ENCODE measurements at places on chromosomes 16 and 17.

- no peak for DNase-seq
Measured at GRCh38 chr17:17757956-17758845, 76.9 kb downstream of the RAI1 start.

DNA sequence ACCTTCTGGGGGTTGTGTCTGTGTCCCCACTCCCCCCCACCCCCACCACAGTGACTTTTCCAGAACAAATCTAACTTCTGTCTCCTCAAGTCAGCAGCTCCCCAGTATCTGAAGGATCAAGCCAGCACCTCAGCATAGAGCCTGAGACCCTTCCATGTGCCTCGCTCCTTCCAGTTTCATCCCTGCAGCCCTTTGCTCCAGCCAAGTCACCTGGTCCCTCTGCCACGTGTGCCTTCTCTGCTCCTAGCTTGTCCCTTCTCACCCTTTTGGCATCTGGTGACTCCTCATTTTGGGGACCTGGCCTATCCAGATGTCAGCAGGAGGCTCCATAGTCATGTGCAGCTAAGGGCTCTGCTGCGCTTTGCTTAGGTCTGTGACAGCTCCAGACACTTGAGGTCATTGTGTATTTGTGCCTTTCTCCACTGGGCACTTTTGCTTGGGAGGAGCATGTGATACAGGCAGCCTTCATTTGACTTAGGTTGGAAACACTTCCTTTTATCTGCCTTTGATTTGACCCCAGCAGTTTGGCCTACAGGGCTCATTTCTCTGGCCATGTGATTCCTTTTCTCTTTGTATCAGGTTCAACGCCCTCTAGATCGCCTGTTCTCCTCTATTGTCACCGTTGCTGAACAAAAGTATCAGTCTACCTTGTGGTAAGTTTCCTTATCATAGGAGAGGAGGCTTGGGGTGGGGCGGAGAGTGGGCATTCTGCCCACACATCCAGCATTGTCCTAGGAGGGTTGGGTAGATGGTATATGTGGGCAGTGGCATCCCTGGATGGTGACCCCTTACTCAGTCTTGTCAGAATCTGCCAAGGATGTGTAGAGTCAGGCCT lies 7.1 kb upstream of the NFATC3 start:
- no peak for DNase-seq

DNA sequence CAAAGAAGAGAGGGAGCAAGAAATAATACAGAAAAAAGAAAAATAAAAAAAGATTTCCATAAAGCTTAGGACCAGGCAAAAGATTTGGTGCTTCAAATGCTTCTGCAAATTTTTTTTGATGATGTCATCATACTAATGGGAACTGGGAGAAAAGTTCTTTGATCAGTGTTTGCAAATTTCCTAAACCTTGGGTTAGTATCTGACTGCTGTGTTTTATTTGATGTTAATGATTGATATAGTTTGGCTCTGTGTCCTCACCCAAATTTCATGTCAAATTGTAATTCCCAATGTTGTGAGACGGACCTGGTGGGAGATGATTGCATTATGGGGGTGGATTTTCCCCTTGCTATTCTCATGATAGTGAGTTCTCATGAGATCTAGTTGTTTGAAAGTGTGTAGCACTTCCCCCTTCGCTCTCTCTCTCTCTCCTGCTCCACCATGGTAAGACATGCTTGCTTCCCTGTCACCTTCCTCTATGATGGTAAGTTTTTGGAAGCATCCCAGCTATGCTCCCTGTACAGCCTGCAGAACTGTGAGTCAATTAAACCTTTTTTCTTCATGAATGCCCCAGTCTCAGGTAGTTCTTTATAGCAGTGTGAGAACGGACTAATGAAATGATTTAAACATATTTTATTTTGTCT lies 72.6 kb downstream of the TMEM100 start:
- no peak for DNase-seq

DNA sequence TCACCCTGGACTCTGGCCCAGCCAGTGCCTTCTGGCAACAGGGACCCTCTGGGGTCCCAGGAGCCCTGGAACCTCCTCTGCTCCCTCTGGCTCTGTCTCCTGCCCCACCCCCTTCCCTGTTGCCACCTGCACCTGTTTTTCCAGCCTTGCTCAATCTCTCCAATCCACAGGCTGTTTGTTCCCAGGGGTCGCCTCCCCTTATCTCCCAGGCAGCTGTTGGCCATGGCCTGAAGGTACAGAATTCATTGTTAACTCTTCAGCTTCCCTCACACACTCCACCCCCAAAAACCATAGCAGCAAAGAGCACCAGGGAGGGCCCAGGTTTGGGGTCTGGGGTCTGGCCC lies 39.3 kb upstream of the TOB1 start:
- no peak for DNase-seq

DNA sequence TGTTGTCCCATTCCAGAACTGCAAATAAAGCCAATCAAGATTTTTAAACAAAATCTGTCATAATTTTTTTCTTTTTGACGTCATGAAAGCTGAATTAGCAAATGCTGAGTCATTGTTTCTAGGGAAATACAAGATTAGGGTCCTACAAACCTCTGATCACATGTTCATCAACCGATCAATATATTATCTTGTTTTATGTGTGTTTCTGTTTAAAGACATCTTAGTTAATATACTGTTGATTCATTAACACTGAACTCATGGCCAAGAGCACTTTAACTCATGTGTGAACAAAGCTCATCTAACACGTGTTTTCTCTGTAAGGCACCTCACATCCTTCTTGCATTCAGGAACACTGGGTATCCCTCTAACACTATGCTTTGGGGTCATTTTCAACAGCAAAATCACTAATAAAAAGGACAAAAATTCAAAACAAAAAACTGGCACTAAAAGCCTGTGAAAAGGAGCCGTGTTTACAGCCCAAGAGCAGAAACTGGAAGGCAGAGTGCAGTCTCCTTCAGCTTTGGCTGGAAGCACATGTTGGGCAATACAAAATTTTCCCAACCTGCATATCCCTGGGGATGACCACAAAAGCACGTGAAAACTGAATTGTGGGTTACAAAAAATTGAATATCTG lies 102.5 kb downstream of the PARN start:
- no peak for DNase-seq

GRCh38 chr16:15548482-15548891 lies 94.5 kb downstream of the MARF1 start:
- no peak for DNase-seq

DNA sequence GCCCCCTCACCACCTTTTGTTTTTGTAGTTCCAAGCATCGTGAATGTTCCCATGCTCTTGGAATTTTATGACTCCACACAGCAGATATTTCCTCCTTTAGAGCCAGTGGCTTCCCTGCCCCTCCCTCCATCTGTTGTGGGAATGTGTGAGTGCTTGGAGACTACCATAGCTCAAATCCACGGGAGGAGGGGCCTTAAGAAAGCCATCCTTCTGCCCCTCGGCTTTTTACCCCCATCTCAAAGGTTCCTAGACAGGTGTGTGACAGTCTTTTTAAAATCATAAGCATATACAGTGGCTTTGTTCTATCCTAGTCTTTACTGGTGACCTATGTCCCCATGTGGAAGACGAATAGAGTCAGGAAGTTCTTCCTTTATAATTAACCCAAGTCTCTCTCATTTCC lies 47.2 kb downstream of the YPEL2 start:
- DNase-seq, result no peak

GRCh38 chr17:78335209-78335608 lies 24.7 kb downstream of the SOCS3 start:
- no peak for DNase-seq

- DNase-seq, result no peak
Measured at GRCh38 chr17:14738652-14738988, 437.7 kb downstream of the HS3ST3B1 start.

DNA sequence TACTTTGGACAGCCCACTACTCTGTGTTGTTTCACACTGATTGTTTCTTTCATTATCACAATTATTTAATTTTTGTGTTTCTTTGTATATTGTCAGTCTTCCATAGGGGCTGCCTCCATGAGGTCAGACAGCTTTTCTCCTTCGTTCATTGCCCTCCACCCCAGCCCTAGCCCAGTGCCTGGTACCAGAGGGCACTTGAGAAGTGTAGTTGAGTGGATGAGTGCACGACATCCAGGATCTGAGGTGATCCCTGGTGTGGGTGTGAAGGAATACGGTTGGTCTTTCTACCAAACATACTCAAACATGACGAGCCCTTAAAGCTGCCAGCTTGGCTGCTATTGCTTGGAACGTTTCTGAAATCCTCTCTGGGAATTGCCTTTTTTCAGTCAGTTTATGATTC lies 37.9 kb downstream of the DHRS7B start:
- DNase-seq, result no peak

- DNase-seq, result no peak
Measured at GRCh38 chr17:42000413-42001133, 16.7 kb downstream of the DNAJC7 start.

DNA sequence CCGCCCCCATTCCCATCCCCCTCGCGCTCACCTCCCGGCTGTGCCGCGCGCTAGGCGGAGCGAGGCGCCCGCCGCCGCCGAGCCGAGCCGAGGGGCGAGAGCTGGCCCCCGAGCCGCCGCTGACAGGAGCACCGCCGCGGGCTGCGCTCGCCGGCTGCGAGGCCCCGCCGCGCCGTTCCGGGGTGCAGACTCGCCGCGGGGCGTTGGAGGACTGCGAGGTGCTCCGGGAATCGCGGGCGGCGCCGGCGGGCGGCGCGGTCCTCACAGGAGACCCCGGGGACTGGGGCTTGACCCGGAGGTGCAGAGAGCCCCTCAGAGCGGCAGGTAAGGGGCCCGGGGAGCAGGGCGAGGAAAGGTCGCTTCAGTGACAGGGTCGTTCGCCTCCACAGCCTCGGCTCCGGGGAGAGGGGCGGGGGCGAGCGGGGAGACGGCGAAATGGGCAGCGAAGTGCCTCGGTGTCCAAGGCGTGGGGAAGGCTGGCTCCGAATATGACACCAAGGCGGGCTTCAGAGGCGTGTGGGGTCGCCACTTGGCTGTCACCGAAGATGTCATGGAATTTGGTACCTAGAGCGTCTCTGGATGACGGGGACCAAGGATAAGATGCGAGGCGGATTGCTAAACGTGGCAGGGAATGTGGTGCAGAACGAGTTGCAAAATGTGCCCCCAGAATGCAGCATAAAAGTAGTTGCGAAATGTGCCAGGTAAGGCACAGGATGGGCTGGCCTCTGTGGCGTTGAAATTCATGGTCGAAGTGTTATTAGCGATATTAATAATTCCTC lies 580 bp downstream of the TANC2 start:
- DNase-seq, result peak; percentile 66

GRCh38 chr16:10145542-10146035 lies 36.6 kb downstream of the GRIN2A start:
- no peak for DNase-seq
